ENCODE measurements at places on chromosomes 4 and X.

- no peak for DNase-seq
Observed at GRCh38 chr4:38611676-38612075, 52.3 kb upstream of the KLF3 start.

DNA sequence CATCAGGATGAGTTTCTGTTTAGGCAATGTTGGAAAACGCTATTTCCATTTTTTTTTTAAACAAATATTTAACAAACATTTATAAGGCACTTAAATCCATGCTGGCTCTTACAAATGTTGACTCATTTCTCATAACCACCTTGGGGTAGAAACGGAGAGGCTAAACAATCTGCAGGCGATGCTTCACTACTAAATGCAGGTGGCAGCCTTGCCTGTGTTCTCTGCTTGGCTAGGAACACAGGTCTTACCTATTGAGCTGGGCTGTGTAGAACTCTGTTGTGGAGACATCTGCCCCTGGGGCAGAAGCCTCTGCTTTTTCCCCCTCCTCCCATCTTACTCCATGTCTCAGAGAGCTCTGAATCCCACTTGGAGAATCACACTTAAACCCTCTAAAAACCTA lies 1.4 kb upstream of the CXCL1 start:
- DNase-seq, result no peak

- DNase-seq, result no peak
Observed at GRCh38 chr4:129738175-129738574, 642.2 kb downstream of the C4orf33 start.

- no peak for DNase-seq
Observed at GRCh38 chr4:7924163-7924562, 15.5 kb downstream of the AFAP1 start.

DNA sequence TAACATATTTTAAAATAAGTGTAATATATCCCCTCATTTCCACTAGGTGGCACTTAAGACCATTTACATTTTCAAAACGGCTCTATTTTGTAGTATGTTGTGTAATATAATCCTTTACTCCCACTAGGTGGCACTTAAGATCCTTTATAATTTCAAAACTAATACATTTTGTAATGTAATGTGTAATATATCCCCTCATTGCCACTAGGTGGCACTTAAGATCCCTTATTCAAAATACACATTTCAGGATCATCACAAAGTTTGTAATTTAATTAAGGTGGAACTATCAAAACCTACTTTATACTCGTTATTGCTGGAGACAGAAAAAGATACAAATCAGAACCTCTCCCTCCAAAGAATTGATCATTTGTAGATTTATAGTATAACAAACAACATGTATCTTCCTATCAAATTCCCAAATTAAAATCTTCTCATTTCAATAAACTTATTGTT lies 132.5 kb downstream of the ARHGAP6 start:
- no peak for DNase-seq

DNA sequence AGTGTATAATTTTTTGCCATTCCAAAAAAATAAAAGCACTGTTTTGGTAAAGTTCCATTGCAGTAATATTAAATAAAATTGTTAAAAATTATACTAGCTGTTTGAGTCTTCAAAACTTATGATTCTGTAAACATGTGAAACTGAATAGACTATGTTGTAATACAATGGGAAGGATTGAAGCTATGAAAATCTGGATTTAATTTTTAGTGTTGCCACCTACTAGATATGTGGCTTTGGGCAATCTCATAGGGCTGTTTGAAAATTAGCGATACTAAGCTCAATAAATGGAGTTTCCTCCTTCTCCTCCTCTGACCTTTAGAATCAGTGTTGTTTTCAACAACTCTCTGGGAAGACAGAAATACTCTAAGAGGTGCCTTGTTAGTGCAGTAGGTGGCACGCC lies 4.5 kb downstream of the PGRMC2 start:
- DNase-seq, result no peak

GRCh38 chrX:153778181-153778580 lies 2.7 kb upstream of the SRPK3 start:
- DNase-seq, result no peak

DNA sequence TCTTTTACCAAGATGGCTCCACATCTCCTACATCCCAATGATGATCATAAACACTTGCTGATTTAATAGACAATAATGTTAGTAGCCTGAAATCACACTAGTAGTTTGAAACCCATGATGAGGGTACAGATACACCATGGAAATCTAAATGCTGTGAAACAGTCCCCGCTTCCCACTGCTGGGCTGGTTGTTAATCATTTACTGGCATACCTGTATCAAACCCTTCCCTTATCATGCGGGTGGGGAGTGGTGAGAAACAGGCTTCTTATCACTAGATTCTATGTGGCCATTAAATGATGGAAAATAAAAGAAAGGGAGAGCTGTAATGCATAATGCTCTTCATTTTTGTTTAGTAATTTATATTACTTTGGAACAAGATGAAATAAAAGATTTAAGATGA lies 21.9 kb downstream of the MAOA start:
- no peak for DNase-seq

- DNase-seq, result no peak
Observed at GRCh38 chr4:2497324-2497723, 28.4 kb downstream of the RNF4 start.

DNA sequence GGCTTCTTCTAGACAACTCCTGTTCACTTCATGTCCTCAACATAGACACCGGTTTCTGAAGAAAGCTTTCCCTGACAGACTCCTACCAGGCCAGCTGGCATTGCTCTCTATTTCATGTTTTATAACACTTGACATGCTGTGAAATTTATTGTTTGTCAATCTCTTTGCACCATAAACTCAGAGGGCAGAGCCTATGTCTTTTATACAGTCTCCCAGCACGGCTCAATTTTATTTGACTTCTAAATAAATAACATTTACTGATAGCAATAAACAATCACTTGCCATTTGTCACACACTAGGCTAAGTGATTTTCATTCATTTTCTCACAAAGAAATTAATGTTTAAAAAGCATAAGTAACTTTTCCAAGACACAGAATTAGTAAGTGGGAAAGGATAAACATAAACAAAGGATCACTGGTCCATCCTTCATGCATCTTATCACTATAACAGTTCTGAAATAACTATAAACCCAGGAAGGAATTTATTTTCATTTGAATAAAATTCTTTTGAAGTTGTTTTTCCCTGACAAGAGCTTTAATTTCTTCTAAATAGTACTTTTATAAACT lies 577.6 kb downstream of the TECRL start:
- DNase-seq, result no peak

DNA sequence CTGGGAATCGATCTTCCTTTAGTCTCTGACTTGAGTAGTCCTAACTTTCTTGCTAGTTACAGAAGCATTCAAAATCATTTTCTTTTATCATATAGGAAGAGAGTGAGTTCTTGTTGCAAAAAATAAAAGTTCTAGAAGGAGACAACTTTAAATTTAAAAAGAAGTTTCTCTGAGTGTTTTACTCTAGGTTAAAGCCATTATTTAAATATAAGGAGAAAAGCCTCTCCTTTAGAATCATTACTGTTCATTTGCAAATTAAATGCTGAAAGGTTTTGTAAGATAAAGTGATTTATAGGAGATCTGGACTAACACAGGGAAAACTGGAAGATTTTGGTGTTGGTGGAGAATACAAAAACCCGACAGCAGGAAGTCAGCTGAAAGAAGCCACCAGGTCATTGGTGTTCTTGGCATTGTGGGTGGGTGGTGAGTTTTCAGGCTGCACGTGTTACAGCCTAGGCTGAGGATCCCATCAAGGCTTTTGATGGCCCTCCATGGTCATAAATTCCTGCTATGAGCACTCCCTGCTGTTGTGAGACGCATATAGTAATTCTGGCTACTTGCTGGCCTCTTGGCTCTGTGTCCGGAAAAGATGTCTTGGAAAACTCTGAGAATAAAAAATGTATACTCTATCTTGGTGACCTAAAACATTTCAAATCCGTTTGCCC lies 81.6 kb downstream of the GPAT3 start:
- no peak for DNase-seq

DNA sequence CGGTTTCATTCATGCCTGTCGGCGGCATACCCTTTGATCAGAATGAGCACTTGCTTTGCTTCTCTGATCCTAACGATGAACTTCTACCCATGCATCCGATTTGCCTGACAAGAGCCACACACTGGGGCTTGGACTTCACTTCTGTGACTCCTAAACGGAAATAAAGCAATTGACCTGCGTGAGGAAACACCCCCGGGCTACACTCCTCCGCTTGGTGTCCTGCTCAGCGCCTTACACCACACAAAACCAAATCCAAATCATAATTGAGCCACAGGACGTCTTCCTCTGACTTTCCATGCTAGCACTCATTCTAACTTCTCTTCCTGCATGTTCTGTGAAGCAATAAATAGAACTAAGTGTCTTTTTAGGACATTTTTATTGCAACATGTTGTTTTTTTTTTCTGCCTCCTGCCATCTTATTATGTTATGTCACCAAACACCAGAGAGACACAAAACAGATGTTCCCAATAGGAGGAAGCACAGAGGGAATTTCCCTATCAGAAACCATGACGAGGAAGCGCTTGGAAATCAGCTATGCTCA lies 110.8 kb upstream of the FAM9B start:
- no peak for DNase-seq

DNA sequence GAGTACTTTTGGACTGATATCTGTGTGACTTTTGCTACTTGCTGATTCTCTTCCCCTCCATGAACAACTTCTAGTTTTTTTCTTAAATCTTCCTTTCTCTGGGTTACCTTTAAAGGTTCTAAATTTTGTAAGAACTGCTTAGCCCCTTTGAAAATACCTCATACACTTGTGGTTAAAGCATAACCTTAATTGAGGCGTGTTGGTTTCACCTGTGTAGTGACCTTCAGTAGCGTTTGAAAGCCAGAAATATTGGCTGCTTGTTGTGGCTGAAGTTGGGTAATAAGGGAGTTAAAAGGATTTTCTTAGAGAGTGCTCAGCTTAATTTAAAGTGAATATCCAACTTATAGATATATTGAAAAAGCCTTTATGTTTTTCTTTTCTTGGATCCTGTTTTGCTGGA lies 32.0 kb downstream of the MAGEC1 start:
- no peak for DNase-seq

GRCh38 chr4:42750091-42750490 lies 93.2 kb upstream of the ATP8A1 start:
- no peak for DNase-seq

DNA sequence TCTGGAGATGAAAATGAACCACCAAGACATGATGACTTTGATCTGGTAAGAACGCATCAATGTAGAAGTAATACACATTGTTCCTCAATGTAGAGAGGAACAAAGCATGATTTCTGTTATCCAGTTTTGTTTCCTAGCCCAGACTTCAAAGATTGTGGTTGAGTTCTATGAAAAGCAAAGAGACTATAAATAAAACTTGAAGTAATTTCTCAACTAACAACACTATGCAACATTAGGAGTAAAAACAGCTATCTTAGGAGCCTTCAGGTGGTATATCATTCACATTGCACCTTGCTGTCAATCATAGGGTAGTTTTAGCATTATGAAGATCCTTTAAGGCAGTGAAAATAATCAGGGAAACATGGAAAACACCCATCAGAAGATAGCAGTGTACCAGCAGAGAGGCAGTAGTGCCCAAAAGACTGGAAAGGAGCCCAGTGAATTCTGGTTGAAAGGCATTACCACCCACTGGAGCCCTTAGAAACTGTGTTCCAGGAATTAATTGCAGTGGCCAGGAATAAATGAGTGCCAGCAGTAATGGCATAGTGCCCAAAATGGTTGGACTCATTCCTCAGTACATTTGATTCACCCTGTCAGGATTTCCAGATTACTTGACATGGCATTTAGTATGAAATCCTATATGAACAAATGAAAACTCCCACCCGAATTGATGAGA lies 300.7 kb upstream of the CXXC4 start:
- DNase-seq, result no peak

- peak; percentile 8 for DNase-seq
Observed at GRCh38 chrX:7088968-7089615, 58.4 kb upstream of the STS start.

GRCh38 chrX:55028611-55029010 lies 2.2 kb downstream of the ALAS2 start:
- no peak for DNase-seq

DNA sequence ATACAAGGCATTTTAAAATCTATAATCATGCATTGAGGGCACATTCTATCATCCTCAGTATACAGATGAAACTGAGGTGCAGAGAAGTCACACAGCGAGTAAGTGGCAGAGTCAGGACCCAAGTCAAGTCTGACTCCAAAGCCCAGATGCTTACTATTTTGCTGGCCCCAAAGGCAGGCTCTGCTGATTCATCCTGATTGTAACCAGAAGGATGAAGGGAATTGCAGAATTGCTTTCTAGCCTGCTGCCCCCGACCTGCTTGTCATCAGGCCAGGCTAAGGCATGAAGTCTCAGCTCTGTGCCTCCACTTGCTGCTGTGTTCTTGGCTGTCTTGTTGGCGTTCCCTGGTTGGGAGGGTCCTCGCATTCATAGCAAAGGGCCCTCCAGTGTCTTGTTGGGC lies 62.7 kb downstream of the SLC9A6 start:
- no peak for DNase-seq

- DNase-seq, result no peak
Observed at GRCh38 chr4:71066737-71067716, 73.6 kb downstream of the DCK start.

GRCh38 chrX:47581731-47582647 lies at the start of gene TIMP1:
Gene TIMP1, plus strand, starts transcription at chrX:47582436. Its CDS starts 980 bp downstream, at chrX:47583416.
- peak; percentile 71 for DNase-seq

- DNase-seq, result no peak
Observed at GRCh38 chr4:78656968-78657445, 105.4 kb downstream of the ANXA3 start.

DNA sequence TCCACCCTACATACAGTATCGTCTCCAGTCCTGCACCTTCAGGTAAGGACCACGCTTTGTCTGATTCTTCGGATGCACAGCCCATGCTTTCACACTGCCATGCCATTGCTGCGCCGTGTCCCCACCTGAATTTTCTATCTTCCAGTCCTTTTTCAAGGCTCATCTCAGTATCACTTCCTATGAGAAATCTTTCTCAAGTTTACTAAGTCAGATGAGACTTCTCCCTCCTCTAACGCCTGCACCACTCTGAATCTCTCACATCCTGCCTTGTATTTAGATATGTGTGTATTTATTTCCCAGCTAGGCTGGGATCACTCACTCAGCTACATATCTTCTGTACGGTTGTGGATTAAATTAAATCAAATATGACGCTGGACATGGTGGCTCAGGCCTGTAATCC lies 116.8 kb downstream of the SMIM20 start:
- no peak for DNase-seq

DNA sequence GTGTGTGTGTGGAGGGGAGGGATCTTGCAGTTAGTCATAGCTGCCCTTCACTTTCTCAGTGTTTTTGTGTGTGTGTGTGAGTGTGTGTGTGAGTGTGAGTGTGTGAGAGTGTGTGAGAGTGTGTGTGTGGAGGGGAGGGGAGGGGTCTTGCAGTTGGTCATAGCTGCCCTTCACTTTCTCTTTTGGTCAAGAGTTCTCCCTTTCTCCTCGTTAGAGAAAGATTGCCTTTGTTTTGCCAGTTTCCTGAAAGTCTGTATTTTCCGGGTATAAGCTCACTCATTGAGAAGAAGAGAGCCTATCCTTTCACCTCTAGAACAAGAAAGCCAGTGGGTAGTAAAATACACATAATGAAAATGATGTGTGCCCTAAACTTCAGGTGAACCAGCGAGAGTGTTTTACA lies 75.2 kb upstream of the ENPP6 start:
- no peak for DNase-seq

Data from activated T-cell treated with anti-CD3 and anti-CD28 coated beads for 48 hours (primary cell).